ENCODE measurements at places on chromosomes 4 and X.

DNA sequence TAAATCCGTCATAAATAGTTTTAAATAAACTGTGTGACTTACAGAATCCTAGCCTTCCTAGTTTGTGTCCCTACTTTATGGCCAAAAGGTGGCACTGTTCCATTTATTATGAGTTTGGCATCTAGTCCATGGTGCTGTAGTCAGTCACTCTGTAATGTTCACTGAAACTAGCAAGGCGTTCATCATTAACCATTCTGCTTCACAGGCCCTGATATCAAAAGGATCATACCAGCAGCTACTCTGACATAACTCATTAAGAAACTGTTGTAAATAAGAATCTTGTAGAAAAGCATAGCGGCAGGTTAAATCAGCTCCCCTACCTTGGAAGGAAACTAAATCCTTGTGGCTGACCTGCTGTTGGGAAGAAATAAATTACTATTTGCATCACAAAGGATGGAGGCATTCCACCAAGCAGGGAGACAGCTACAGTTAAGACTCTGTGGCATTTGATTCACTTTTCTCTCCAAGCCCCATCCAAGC, 919.6 kb upstream of the DIAPH2 start:
- DNase-seq = no peak

- peak; percentile 29 for DNase-seq
Measured at GRCh38 chrX:115894087-115894486, 276.5 kb upstream of the AGTR2 start.

DNA sequence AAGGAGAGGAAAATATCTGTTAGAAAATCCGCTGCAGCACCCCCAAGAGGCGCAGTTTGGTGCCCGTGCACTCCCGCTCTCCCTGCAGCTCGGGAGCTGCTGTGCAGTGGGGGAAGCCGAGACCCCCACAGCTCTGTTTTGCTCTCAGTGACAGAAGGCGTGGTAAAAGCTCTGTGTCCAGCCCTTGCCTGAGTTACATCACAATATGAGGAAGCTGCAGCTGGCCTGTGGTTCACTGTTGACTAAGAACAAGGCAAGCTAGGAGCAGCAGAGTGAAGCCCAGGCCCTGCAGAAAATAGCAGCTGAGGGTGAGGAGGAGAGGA, 88.5 kb upstream of the ADRA2C start:
- DNase-seq = no peak

- DNase-seq = no peak
Measured at GRCh38 chr4:156948133-156948532, 23.5 kb downstream of the PDGFC start.

DNA sequence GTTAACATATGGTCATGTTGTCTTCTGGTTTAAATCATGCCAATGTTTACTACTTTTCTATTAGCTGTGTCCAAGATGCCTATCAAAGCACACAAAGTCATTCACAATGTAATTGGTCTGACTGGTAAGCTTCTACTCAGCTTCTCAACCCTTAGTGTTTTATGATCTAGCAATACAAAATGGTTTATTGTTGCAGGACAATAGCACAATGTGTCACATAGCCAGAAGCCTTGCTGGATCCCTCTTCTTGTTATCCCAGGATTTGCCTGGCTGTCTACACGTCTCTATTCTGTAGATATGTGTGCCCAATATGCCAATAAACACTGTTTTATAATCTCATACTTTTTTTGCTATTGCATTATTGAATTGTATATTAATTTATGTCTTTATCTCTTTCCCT, 1111.0 kb upstream of the AGA start:
- DNase-seq = no peak

GRCh38 chrX:43581167-43581566, 74.9 kb upstream of the MAOA start:
- no peak for DNase-seq

DNA sequence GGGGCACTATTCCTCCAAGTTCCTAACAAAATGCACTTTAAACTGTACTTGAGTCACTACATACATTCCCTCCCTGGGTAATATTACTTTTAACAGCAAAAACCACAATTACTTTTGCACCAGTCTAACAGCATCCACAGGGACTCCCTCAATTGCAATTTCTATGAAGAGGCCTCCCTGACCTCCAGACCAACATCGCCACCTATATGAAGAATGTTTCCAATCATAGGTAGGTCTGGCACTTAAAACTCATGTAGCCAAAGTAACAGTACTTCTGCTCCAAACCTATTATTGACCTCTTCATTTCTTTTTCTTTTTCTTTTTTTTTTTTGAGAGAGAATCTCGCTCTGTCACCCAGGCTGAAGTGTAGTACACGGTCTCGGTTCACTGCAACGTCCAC, 15.6 kb downstream of the NR3C2 start:
- no peak for DNase-seq

- peak; percentile 45 for DNase-seq
Measured at GRCh38 chr4:140243278-140243753, 89.3 kb upstream of the MAML3 start.

GRCh38 chr4:137471895-137472294, 60.4 kb downstream of the PCDH18 start:
- DNase-seq = no peak

GRCh38 chr4:175413561-175413960, 398.5 kb downstream of the GPM6A start:
- no peak for DNase-seq
